ENCODE measurements at places on chromosomes 6 and 20. TPM values are rescaled to one million over a fixed set of nuclear protein-coding genes. Genes with fewer than 3 reads are reported as not detected.

GRCh38 chr20:4102381-4102780 is 87.0 kb upstream of the RNF24 start:
- DNase-seq = no peak

DNA sequence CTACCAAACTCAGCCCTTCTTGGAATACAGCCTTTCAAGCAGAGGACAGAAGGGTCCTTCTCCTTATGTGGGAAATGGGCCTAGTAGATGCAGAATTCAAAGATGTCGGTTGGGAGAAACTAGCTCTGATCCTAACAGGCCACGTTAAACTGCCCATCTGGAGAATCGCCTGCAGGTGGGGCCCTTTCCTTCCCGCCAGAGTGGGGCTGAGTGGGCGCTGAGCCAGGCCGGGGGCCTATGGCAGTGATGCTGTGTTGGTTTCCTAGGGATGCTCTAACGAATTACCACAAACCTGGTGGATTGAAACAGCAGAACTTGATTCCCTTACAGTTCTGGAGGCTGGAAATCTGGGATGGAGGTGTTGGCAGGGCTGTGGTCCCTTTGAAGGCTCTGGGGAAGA is 9.1 kb downstream of the MAPK13 start:
- no peak for DNase-seq

The LTA gene
- total RNA-seq = not detected

- no peak for DNase-seq
Measured at GRCh38 chr6:75244063-75244584, 523 bp upstream of the COX7A2 start.

The GSTA3 gene
- not detected for total RNA-seq

DNA sequence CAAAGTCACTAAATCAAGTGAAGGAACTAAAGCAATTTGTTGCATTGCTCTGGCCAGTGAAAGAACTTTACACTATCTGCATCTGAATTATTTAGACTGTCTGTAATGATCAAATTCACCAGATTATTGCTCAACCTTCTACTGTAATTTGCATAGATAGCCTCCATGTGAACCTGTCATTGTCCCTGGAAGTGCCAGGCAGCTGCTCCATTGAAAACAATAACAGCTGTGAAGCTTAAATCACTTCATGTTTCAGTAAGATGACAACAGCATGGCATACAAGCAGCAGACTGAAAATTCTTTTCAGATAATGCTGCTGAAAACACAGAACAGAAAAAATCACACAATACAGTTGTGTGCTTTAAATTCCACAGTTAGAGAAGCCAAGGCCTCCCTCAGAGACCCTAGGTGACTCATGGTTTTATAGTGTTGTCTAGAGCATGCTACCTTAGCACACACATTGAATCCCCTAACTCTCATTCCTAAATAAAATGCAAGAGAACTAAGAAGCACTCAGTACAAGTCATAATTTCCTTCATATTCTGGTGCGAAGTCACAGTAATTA is 248.9 kb downstream of the TPBG start:
- DNase-seq = no peak

- no peak for DNase-seq
Measured at GRCh38 chr6:72595812-72596211, 26.1 kb upstream of the KCNQ5 start.

The ADGRF4 gene
- 0.26 TPM for total RNA-seq

DNA sequence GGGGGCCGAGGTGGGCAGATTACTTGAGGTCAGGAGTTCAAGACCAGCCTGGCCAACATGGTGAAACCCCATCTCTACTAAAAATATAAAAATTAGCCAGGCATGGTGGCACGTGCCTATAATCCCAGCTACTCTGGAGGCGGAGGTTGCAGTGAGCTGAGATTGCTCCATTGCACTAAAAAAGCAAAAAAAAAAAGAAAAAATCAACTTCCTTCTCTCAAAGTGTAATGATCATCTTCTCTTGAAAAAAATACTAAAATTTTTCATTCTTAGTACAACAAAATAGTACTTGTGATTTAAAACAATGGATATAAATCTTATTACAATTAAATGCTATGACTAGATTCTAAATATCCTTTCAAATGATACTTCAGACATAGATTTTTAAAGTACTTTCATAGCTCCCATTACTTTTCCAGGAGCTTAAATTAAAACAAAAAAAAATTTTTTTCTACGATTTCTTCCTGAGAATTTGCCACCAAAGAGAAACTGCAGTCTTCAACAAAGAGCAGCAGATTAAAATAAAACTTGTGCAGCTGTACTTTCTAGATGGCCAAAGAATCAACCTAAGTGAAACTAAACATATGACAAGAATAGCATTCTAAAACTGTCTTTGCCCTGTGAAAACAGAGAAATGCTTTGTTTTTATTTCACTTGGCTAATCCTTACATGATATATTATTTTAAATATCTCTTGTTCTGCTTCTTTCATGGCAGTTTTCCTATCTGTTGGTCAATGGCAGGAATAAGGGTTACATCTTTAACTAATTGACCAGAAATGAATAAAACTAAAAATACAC is 75.2 kb downstream of the MAP3K5 start:
- DNase-seq = no peak
